ENCODE measurements at places on chromosomes 7 and 10. TPM values are rescaled to one million over a fixed set of nuclear protein-coding genes. Genes with fewer than 3 reads are reported as not detected.

Gene TMEM140
- 22.8 TPM for total RNA-seq

Gene GRM3
- not detected for total RNA-seq

Gene MYH16
- total RNA-seq: not detected

Gene ANXA11
- total RNA-seq: 434 TPM

Gene AGMO
- total RNA-seq: 0.35 TPM

Gene HYAL4
- total RNA-seq: not detected

Gene TEX36
- not detected for total RNA-seq

Gene GRID2IP
- total RNA-seq: not detected

Gene TYW1B
- 3.1 TPM for total RNA-seq

Gene SLC39A12
- not detected for total RNA-seq

Gene EN2
- 0.11 TPM for total RNA-seq

Gene PLA2G12B
- 0.73 TPM for total RNA-seq

Gene DMBT1
- total RNA-seq: not detected

Gene NOC3L
- total RNA-seq: 9.3 TPM

Gene FBXO24
- total RNA-seq: 0.35 TPM

Gene CYP3A5
- total RNA-seq: not detected

Gene SEMA3A
- total RNA-seq: 2.2 TPM

Gene ASB15
- total RNA-seq: 78.6 TPM

Gene ANTXRL
- not detected for total RNA-seq

Gene SPDYE3
- not detected for total RNA-seq

Gene SPDYE1
- not detected for total RNA-seq

Gene TACR2
- total RNA-seq: 0.24 TPM

Gene ZNF365
- total RNA-seq: not detected

Gene STK31
- total RNA-seq: not detected

Gene PHYHIPL
- total RNA-seq: not detected

Gene PLEKHS1
- total RNA-seq: not detected

Gene WASHC2A
- 65.4 TPM for total RNA-seq

Gene HOXA9
- total RNA-seq: not detected

Data from Right ventricle myocardium superior (tissue), 1 donor.